ENCODE measurements at places on chromosomes 11 and 22.

DNA sequence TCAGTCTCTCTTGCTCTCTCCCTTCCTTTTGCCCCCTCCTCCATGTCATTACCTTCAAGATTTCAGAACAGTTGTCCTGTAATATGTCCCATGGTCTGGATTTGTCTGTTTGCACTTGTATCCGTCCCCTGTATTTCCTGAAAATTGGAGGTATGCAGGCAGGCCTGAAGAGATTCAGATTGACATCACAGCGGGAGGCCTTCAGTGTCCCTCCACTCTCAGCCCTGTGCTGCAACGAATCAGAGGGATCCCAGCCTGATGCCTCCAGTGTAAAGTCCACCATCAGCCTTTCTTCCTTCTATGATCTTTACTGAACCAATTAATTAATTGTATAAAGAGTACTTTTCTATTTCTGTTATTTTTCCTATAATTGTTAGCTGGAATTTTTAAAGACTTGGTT, 57.3 kb downstream of the ELMOD1 start:
- H3K27ac ChIP-seq: no peak overlapping the region
- no peak overlapping the region for H3K4me3 ChIP-seq
- no peaks in the 10 kb centered on the region for H3K4me1 ChIP-seq
- DNase-seq: no peak

GRCh38 chr11:135033540-135033939, 621.5 kb upstream of the B3GAT1 start:
- no peak overlapping the region for H3K27ac ChIP-seq
- H3K36me3 ChIP-seq: no peaks in the 10 kb centered on the region
- no peaks in the 10 kb centered on the region for H3K4me1 ChIP-seq
- H3K27me3 ChIP-seq: no peaks in the 10 kb centered on the region
- no peak overlapping the region for H3K4me3 ChIP-seq

DNA sequence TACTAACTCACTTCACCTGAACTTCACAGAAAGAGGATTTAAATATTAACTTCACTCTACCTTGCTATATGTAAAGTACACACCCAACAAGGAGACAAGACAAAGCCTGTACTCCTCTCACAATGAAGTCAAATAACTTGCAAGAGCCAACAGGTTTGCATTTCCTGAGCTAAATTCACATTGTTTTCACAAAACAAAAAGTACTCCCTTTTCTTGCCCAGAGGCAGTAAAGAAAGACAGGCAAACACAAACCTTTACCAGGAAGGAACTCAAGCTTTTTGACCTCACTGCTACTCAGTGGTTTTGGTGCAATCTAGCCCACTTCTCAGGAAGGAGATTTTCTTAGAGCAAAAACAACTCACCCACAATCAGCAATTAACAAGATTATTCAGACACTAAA, 15.7 kb downstream of the USP28 start:
- no peaks in the 10 kb centered on the region for H3K36me3 ChIP-seq
- DNase-seq: no peak
- H3K27ac ChIP-seq: no peak overlapping the region
- no peaks in the 10 kb centered on the region for H3K27me3 ChIP-seq
- H3K4me1 ChIP-seq: peaks cover 25% of the 10 kb centered on the region

DNA sequence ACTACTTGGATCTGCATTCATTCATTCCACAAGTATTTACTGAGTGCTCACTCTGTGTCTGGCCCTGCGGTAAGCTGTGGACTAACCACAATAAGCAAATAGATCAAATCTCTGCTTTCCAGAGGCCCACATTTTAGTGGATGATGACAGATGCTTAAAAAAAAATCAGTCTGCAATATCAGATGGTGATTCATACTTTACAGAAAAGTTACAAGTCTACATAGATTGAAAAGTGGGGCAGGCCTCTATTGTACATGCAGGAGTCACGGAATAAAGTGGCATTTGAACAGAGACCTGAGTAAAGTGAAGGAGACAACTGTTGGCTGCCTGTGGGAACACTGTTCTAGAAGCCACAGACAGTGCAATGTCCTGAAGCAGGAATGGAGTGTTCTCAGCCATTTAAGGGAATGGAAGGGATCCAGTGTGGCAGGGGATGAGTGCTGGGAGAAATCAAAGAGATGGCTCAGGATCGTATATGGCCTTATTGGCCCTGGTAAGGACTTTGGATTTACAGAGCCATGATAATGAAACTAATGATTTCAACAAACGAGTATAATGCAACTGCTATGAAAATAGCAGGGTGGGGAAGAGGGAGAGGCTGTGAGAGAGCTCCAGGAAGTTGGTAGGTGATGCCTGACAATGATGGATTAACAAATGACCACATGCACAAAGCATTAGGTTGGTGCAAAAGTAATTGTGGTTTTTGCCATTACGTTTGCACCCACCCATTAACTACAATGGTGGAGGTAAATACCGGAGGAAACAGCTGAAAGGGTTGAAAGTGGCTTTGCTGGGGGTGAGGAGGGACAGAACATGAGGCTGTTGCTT, 31.1 kb downstream of the TMEM45B start:
- H3K36me3 ChIP-seq: no peaks in the 10 kb centered on the region
- DNase-seq: no peak
- H3K4me3 ChIP-seq: no peak overlapping the region
- H3K27me3 ChIP-seq: no peaks in the 10 kb centered on the region
- H3K4me1 ChIP-seq: no peaks in the 10 kb centered on the region
- no peak overlapping the region for H3K27ac ChIP-seq

DNA sequence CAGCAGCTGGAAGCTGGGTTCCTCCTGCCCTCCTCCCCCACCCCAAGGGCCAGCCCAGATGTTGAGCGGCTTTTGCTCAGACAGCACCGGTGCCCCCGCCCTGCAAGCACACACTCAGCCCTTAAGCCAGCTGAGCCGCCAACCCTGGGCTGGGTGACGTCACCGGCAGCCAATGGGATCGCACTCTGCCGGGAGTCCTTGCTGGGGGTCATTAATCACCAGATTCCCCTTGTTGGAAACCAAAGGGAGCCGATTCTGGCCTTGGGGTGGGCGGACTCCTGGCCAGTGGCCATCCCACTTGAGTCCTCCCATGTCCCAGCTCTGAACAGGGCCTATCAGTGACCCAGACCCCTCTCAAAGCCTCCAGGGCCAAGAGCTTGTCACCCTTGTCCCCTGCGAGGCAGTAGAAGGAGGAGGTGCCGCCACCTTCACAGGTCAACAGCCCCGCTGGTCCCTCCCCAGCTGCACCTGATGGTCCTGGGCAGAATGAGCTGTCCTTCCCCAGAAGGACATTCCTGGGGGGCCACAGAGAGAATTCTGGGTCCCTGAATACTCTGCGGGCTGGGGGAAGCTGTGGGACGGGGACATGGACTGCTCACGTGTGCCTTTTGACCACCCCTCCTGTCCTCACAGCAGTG, 7.4 kb downstream of the DUSP8 start:
- H3K27ac ChIP-seq: no peak overlapping the region
- H3K36me3 ChIP-seq: no peaks in the 10 kb centered on the region
- H3K4me3 ChIP-seq: no peak overlapping the region
- H3K4me1 ChIP-seq: no peaks in the 10 kb centered on the region
- H3K27me3 ChIP-seq: no peaks in the 10 kb centered on the region

GRCh38 chr22:20087319-20088262, 7.5 kb downstream of the DGCR8 start:
- peaks cover 16% of the 10 kb centered on the region for H3K36me3 ChIP-seq
- H3K27me3 ChIP-seq: no peaks in the 10 kb centered on the region
- no peak overlapping the region for H3K4me3 ChIP-seq
- no peak for DNase-seq

DNA sequence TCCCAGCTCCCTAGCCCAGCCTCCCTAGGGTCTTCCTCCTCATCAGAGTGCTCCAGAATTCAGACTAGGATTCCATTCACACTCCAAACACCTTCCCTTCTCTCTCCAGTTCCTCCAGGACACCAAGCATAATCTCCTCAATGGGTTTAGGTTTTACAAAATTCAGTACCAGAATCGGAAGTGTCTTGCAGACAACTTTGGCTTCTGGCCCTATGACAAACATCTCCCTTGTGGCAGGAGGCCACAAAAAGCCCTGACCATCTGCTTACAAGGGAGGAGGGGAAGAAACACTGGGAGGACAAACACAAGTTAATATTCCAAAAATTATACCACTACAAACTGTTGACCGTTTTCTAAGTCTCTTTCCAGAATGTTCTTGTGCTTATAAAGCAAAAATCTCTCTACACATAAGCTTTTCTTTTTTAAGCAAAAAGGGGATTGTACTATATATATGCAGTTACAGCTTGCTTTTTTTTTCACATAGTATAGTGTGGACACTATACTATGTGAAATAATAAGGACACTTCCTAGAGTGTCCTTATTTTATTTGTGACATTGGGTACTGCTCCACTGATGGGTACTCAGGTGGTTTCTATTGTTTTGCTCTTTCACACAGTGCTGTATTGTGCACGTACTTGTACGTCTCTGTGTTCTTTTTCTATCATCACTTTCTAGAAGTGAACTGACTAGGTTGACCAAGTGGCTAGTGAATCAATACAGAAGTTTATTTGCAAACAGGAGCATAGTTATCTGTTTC, 78.7 kb downstream of the BDNF start:
- H3K27me3 ChIP-seq: no peaks in the 10 kb centered on the region
- no peaks in the 10 kb centered on the region for H3K36me3 ChIP-seq
- no peak for DNase-seq
- H3K27ac ChIP-seq: no peak overlapping the region

- H3K4me3 ChIP-seq: no peak overlapping the region
- H3K36me3 ChIP-seq: no peaks in the 10 kb centered on the region
- H3K4me1 ChIP-seq: peaks cover 10% of the 10 kb centered on the region
- H3K27me3 ChIP-seq: no peaks in the 10 kb centered on the region
- DNase-seq: no peak
Measured at GRCh38 chr11:104653407-104653806, 244.9 kb downstream of the CASP12 start.

- no peak overlapping the region for H3K4me3 ChIP-seq
- no peaks in the 10 kb centered on the region for H3K27me3 ChIP-seq
- H3K27ac ChIP-seq: no peak overlapping the region
- DNase-seq: no peak
- H3K4me1 ChIP-seq: no peaks in the 10 kb centered on the region
Measured at GRCh38 chr11:34261820-34262219, 96.0 kb downstream of the ABTB2 start.

GRCh38 chr11:65968600-65969482, 7.3 kb downstream of the SART1 start:
- H3K27ac ChIP-seq: no peak overlapping the region
- DNase-seq: no peak
- peaks cover 35% of the 10 kb centered on the region for H3K36me3 ChIP-seq
- H3K4me3 ChIP-seq: no peak overlapping the region
- H3K27me3 ChIP-seq: no peaks in the 10 kb centered on the region

DNA sequence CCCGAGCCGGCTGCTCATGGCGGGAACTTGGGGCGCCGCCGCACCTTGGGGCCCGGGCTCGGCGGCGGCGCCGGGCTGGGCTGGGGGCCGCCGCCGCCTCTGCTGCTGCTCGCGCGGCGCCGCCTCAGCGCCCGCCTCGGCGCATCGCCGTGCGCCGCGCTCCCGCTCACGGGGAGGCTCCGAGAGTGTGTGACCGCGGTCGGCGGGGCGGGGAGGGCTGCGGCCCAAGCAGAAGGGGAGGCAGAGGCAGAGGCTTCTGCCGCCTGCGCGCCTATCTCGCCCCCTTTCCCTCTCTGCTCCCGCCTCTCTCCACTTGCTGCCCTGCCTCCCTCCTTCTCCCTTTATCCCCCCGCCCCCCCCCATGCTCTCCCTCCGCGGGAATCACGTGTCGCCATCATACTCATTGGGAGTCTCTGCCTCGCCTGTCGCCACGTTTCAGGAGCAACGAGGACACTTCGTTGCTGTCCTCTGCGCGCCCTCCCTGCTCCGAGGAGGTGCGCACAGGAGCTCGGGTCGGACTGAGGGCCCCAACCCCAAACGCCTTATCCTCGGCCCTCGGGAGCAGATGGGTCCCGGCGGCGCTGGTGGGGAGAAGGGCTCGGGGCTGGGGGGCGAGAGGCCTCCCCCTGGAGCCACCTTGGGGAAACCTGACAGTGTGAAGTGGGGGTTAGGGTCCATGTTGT, at the start of gene GUCY1A2:
GUCY1A2 (minus strand) TSS at position 258 of the 683 bp plus-strand sequence. CDS start 421 bp downstream, outside the sequence.
- H3K4me3 ChIP-seq: no peak within 1 kb of the TSS
- H3K36me3 ChIP-seq: no peaks in the 10 kb centered on the region
- no peaks in the 10 kb centered on the region for H3K4me1 ChIP-seq
- no peaks in the 10 kb centered on the region for H3K27me3 ChIP-seq

GRCh38 chr22:27895600-27895999, 23.5 kb downstream of the PITPNB start:
- H3K27ac ChIP-seq: no peak overlapping the region
- DNase-seq: no peak
- H3K4me3 ChIP-seq: no peak overlapping the region
- H3K36me3 ChIP-seq: peaks cover 5% of the 10 kb centered on the region
- no peaks in the 10 kb centered on the region for H3K27me3 ChIP-seq

GRCh38 chr11:119684361-119685110, 44.5 kb downstream of the NECTIN1 start:
- no peaks in the 10 kb centered on the region for H3K27me3 ChIP-seq
- H3K27ac ChIP-seq: no peak overlapping the region
- DNase-seq: no peak
- no peak overlapping the region for H3K4me3 ChIP-seq
- peaks cover 5% of the 10 kb centered on the region for H3K4me1 ChIP-seq

GRCh38 chr22:29325356-29325755, 9.9 kb upstream of the RASL10A start:
- no peaks in the 10 kb centered on the region for H3K4me1 ChIP-seq
- no peak overlapping the region for H3K27ac ChIP-seq
- no peak for DNase-seq
- no peaks in the 10 kb centered on the region for H3K27me3 ChIP-seq
- no peaks in the 10 kb centered on the region for H3K36me3 ChIP-seq

- no peak for DNase-seq
- no peak overlapping the region for H3K4me3 ChIP-seq
- no peaks in the 10 kb centered on the region for H3K36me3 ChIP-seq
- no peaks in the 10 kb centered on the region for H3K4me1 ChIP-seq
- H3K27me3 ChIP-seq: no peaks in the 10 kb centered on the region
Measured at GRCh38 chr11:132658696-132659095, 873.6 kb downstream of the OPCML start.

DNA sequence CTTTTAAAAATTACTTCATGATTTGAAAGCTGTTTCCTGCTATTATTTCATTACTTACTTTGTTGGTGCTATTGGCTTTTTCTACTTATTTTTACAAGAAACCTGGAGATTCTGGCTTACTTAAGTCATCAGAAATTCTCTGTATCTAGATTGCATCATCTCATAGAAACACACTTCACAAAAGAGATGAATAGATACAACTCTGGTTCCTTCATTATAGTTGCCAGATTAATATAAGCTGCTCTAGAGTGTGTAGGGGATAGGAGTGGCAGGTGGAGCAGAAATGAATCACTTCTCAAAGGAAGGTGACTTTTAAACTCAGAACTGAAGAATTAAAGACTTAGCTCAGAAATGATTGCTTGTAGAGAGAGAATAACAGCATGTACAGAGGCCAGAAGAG, 20.0 kb downstream of the CYP2R1 start:
- H3K36me3 ChIP-seq: peaks cover 62% of the 10 kb centered on the region
- H3K27ac ChIP-seq: no peak overlapping the region
- no peak for DNase-seq
- H3K4me3 ChIP-seq: no peak overlapping the region
- H3K4me1 ChIP-seq: no peaks in the 10 kb centered on the region

Measured in naive thymus-derived CD4-positive, alpha-beta T cell (primary cell).